Stimulated activated CD4-positive, alpha-beta T cell treated with anti-CD3 and anti-CD28 coated beads, Interleukin-15, amount 100 ng/mL, for 48 hours (primary cell): ENCODE measurements at places on chromosomes 5 and 9.

DNA sequence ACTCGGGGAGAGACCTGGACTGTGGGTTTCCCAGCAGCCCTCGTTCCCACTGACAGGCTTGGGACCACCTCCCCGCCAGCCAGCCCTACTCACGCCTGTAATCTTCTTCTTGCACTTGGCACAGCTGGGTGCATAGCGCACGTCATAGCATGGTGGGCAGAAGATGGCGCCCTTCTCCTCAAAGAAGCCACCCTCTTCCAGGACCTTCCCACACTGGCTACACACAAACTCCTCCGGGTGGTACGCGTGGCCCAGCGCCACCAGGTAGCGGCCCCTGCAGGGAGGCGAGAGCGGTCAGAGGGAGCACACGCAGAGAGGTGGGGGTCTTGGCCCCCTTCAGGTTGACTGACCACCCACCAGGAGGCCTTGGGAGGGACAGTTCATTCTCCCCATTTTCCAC, 9.4 kb downstream of the PDLIM7 start:
- DNase-seq, result no peak

- DNase-seq, result no peak
Observed at GRCh38 chr9:77403239-77403638, 225.9 kb downstream of the VPS13A start.

- no peak for DNase-seq
Observed at GRCh38 chr5:67248703-67249589, 52.3 kb upstream of the CD180 start.

- no peak for DNase-seq
Observed at GRCh38 chr9:122988920-122989621, 44.4 kb upstream of the GPR21 start.

DNA sequence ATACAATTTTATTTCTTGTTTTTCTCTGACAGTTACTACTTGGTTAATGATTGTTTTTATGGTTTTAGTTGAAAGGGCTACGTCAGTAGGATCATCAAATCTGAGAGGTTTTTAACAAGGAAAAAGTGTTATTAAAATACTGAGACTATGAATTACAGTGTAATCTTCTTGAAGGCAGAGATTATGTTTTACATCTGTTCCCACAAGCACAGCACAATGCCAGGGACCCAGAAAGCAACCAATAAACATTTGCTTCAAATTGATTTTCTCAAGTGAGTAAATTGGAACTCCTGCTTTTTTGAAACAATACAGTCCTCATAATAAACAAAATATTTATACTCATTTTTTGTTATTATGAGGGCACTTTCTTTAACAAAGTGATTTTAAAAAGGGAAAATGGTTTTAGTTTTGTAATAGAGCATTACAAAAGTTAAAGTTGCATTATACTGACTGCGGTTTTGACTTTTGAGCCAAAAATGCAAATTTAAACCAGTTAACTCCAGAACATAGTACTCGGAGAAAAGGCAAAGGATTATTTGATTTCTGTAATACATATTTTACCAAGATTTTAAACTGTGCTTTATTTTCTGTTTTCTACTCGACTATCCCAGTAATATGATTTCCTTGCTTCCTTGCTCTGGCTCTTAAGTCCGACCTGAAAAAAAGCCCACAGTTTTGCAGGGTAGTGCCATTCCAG, 176.9 kb downstream of the GDNF start:
- no peak for DNase-seq

DNA sequence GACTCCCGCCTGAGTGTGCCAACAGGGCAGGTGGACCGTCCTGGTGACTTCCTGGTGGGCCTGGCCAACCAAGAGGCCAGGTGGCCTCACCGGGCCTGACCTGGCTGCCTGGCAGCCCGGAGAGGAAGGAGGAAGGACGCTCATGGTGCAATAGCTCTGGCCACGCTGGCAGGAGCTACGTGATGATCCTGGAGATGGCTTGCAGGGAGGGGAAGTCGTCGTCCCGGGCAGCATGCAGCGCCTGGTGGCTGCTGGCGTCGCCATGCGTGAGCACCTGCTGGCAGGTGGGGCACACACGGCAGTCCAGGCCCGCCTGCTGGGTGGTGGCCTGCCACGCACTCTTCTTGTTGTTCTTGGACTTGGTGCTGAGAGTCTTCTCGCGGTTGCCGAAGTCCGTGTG, 26.3 kb downstream of the SPATA31C1 start:
- DNase-seq, result no peak

- DNase-seq, result no peak
Observed at GRCh38 chr5:179176571-179177230, 116.5 kb downstream of the ZNF354C start.

- no peak for DNase-seq
Observed at GRCh38 chr9:134662143-134662876, 20.7 kb downstream of the COL5A1 start.

DNA sequence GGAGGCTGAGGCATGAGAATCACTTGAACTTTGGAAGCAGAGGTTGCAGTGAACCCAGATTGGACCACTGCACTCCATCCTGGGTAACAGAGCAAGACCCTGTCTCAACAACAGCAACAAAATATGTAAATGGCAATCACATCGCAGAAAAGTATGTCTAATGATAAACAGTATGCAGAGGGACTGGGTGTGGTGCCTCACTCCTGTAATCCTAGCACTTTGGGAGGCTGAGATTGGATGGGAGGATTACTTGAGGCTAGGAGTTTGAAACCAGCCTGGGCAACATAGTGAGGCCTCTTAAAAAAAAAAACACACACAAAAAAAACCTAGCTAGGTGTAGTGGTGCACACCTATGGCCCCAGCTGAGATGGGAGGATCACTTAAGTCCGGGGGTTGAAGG, 40.3 kb downstream of the HSDL2 start:
- no peak for DNase-seq

DNA sequence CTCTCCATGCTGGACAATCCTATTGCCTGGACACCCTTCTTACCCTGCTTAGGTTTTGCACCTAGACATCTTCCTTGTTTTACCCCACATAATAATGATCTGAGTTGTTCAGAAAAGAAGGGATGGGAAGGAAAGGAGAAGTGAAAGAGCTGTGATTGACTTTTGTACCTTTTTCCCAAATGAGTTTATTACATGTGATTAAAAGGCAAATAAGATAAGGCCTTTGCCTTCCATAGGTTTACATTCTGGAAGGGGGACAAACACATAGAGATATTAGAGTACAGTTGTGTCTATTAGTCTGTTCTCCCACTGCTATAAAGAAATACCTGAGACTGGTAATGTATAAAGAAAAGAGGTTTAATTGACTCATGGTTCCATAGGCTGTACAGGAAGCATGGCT, 67.1 kb upstream of the RIOK2 start:
- DNase-seq, result no peak

DNA sequence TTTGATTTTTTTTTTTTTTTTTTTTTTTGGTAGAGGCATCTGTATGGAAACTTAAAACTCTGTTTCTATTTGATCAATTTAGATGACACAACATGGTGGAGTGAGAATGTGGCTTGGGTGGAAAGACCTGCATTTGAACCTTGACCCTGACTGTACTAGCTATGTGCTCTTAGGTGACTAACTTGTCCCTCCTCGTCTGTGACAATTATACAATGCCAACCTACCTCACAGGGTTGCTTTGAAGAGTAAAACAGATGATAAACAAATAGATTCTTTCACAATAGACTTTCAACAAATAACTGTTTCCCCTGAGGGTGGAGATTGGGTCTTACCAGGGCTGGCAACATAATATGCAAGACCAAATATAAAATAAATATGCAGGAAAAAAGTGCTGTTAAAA, 109.3 kb downstream of the CRB2 start:
- DNase-seq, result no peak

DNA sequence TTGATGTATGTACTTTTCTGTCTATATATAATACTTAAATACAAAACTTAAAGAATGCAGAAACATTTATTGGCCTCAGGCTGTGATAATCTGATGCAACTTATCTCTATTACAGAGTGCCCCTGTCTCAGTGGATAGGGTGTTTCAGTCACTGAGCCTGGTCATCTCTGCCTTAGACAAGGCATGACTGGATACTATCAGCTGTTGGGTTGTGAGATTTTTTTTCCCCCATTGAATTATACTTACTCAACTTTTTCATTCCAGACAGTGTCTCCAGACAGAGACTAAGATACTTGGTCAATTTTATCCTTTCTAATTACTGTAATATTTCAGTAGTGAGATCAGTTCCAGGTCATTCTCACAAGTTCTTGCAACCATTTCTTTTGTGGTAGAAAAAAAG, 26.7 kb downstream of the XRCC4 start:
- no peak for DNase-seq

DNA sequence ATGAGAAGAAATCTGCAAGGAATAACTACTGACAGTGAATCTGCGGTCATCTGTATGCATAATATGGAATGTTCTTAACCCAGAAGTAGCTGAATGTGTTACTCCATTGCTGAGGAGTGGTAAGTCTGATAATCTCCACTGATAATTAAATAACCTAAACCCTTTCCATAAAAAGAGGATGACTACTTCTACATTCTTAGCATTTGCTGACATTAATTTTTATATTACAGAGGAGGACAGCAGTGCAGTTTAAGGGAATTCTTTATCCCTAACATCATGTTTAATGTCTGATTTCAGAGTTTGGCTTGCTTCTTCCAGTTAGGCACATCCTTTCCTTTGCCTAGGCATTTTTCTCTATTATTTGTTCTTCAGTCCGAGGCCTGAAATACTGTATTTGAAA, 52.2 kb downstream of the CDC42SE2 start:
- no peak for DNase-seq

GRCh38 chr5:170576602-170577535, 73.0 kb downstream of the KCNIP1 start:
- DNase-seq, result no peak

- no peak for DNase-seq
Observed at GRCh38 chr5:59770953-59771352, 122.6 kb downstream of the PDE4D start.

DNA sequence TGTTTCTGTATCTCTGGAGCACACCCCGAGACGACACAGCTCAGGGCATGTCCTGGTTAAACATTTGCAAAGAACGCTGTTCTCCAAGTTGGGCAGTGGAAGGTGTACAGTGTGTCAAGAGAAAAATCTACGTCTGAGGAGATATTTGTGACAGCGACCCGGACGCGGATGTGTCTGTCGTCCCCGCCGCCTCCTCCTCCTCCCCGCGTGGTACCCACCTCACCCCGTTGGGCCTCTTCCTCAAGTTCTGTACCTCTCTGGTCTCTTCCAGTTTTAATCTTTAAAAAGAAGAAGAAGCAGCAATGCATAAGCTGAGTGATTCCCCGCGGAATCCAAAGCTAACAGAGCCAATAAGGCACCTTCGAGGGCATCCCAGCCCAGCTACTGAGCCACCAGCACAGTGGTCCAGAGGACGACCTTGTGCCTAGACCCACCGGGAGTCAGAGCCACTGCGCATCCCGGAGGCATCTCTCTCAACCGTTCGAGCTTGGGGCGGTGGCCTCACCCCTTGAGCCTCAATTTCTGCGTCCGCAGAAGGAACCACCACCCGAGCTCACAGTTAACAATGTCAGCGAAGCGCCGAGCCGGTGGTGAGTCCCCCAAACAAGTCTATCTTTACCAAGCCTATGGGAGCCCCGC, 467 bp downstream of the C9orf78 start:
- DNase-seq, result peak; percentile 22

- DNase-seq, result no peak
Observed at GRCh38 chr9:122200960-122201595, 27.7 kb downstream of the LHX6 start.

DNA sequence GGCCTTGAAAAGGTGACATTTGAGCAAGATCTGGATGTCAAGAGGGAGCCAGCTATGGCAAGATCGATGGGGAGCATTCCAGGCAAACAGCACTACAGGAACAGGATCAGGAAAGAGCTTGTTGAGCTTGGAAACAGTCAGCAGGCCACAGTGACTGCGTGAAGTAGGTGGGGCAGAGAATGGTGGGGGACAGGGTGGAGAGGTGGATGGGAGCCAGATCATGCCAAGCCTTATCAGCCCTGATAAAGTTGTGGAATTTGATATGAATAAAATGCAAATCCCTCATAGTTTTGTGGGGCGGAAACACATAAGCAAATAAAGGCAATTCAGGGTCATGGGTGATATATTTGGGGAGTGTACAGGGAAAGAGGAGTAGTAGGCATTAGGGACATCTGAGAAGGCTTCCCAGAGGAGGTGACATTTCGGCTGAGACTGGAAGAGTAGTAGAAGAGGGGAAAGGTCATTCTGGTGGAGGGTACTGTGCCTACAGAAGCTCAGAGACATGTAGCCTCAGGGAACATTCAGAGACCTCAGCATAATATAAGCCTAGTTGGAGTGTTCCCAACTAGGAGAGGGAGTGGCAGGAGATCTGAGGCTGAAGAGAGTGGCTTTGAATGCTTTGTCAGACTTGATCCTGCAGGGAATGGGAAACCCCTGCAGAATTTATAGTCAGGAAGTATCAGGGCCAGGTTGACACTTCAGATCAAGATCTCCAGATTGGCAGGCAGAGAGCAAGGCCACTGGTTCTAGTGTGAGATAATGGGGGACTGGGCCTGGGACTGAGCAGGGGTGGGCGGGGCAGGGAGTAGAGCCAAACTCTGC, 9.7 kb upstream of the CYSTM1 start:
- no peak for DNase-seq

GRCh38 chr5:103487822-103488493, 74.6 kb downstream of the NUDT12 start:
- DNase-seq, result no peak

DNA sequence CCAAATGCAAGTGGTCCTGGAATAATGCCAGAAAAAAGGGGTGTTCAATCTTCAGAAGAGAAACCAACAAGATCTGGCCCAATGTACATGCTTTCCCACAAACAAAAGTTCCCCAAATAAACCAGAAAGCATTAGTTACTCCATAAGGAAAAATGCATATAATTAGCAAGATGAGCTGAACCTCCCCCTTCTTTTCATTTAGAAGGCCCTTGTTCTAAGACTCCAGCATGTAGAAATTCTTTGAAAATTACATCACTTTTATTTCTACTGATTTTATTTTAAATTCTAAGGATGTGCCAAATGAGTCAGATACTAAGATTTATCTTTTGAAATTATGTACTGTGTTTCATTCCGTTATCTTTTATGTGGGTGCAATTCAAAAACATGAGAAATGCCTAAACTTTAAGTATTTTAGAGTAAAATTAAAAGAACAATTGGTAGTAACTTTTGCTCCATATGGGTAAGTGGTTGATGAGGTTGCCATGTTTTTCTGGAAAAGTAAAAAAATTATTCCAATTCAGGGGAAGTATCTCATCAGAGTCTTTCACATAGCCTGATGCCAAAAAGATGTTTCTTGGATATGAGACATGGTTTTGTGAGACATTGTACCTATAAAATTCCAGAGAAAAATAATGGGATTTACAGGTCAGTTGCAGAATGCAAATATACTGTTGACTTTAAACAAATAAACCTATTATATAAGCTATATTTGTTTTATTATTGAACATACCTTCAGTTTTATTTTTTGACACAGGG, 106.5 kb upstream of the CCDC112 start:
- no peak for DNase-seq
